ENCODE measurements at places on chromosomes 6 and 20.

DNA sequence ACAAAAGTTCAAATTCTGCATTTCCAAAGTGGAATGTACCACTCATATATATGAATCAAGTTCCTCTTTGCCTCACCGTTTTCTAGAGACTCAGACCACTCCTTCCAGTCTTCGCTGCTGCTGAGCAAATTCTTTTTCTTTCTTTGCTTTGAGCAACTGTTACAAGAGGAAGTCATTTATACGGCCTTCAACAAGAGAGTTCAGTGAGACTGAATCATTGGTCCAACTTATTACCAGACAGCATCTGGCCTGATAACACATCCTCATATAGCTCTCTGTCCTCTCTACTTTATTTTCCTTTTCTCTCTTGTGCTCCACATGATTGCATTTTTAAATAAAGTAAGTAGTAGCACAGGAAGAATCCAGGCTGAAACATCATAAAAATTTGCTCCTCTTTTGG lies 652.7 kb downstream of the PHF3 start:
- DNase-seq: no peak

DNA sequence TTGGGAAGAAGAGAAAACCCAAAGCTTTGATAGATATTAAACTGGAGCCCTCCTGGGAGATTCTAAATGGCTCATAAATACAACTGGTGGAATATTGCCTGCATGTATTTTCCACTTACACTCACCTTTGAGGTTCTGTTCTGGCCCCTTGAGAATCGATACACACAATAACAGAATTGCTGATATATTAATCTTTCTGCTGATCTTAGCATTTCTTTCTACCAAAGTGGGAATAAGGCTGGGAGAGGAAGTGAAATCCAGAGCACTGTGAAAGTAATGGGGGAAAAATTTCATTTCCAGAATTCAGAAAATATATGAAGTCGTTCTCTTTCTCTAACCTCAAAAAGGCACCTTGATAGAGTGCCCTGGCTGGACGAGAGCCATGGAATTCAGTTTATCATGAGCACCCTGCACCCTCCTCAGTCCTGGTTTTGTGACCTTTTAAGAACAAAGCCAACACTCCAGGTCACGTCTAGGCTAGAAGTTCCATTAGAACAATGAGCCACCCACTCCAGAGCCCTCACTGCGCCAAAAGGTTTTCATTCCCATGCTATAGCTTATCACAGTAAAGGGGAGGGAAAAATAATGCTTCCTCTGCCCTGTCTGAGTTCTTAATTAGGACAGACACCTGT lies 244.5 kb downstream of the CD83 start:
- DNase-seq: no peak

- DNase-seq: peak; percentile 54
Measured at GRCh38 chr6:18424201-18424600, 37.1 kb downstream of the RNF144B start.

- no peak for DNase-seq
Measured at GRCh38 chr6:37893257-37893656, 73.7 kb downstream of the ZFAND3 start.

DNA sequence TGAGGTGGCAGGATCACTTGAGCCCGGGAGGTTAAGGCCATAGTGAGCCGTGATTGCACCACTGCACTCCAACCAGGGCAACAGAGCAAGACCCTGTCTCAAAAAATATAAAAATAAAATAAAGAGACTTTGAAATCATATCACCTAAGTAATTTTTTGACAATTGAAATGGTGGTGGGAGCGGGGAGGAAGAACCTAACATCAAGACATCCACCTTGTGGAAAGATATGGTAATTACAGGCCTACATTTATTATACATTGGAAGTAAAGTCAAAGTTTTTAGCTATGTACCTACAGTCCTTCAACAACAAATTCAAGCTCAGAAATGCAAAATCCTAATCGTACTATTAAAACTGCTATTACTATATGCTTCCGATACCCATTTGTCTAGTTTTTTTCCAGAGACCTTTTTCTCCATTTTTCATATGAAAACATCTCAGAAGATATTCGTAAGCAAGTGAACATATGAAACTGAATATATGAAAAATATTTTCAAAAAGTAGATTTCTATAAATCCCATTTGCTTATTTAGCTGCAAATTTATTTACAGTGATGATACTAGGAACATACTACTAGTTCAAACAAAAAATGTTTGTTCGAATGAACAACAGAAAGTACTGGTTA lies 83.3 kb downstream of the SYCP2 start:
- peak; percentile 60 for DNase-seq

GRCh38 chr6:40349123-40349900 lies 237.9 kb downstream of the LRFN2 start:
- peak; percentile 59 for DNase-seq

All from cardiac muscle cell (in vitro differentiated cells and primary cell).